ENCODE measurements at places on chromosomes 2 and 18.

DNA sequence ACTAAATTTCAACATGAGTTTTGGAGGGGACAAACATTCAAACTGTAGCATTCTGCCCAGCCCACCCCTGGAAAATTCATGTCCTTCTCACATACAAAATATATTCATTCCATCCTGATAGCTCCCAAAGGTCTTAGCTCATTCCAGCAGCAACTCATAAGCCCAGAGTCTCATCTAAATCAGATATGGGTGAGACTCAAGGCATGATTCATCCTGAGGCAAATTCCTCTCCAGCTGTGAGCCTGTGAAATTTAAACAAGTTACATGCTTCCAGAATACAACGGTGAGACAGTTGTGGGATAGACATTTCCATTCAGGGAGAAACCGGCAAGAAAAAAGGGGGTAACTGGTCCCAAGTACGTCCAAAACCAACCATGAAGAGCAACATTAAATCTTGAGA, 43.5 kb upstream of the FAHD2A start:
- H3K4me3 ChIP-seq, result no peak overlapping the region
- H3K36me3 ChIP-seq, result no peaks in the 10 kb centered on the region
- no peak for DNase-seq
- H3K27me3 ChIP-seq, result no peaks in the 10 kb centered on the region
- H3K4me1 ChIP-seq, result no peaks in the 10 kb centered on the region

DNA sequence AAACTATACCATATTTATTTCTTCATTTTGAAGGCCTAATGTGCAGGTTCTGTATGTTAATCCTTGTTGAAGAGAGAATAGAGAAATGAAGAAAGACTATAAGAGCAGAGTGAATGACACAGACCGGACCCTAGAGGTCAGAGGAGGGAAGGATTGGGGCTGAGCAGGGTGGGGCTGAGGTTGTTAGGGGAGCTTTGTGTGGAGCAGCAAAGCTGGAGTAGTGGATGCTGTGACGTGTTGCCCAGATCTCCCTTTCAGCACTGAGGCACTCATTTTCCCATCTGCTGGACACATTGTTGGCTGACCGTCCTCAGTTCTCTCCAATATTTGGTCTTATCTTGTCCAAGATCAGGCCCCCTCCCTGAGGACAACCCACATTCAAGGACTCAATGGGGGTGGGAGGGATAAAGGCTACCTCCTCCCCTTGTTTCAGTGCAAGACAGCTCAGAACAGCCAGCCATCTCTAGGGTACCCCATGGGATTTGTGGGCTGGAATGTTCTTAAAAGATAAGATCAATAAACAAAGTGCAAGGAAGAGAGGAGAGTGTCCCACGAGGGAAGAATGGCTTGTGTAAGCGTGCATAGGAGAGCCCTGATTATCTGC, 143.6 kb downstream of the TDRD15 start:
- H3K27ac ChIP-seq, result no peak overlapping the region
- no peak for DNase-seq
- H3K4me3 ChIP-seq, result no peak overlapping the region
- H3K4me1 ChIP-seq, result no peaks in the 10 kb centered on the region

- H3K27ac ChIP-seq, result no peak overlapping the region
- DNase-seq, result no peak
- H3K4me1 ChIP-seq, result no peaks in the 10 kb centered on the region
- no peak overlapping the region for H3K4me3 ChIP-seq
- H3K36me3 ChIP-seq, result no peaks in the 10 kb centered on the region
- H3K27me3 ChIP-seq, result no peaks in the 10 kb centered on the region
These were observed 100.1 kb upstream of the ITGB6 start for GRCh38 chr2:160300203-160300602.

GRCh38 chr2:191218292-191218898, 26.8 kb upstream of the MYO1B start:
- no peaks in the 10 kb centered on the region for H3K4me1 ChIP-seq
- H3K27me3 ChIP-seq, result no peaks in the 10 kb centered on the region
- no peak overlapping the region for H3K27ac ChIP-seq
- no peak overlapping the region for H3K4me3 ChIP-seq
- peak; percentile 84 for DNase-seq

GRCh38 chr2:163351143-163351542, 384.7 kb downstream of the FIGN start:
- DNase-seq, result no peak
- H3K4me3 ChIP-seq, result no peak overlapping the region
- no peaks in the 10 kb centered on the region for H3K27me3 ChIP-seq
- no peaks in the 10 kb centered on the region for H3K36me3 ChIP-seq
- H3K27ac ChIP-seq, result no peak overlapping the region

All from Karpas-422 (cell line).